ENCODE measurements at places on chromosomes 4 and X.

GRCh38 chr4:98448908-98449307 lies 187.7 kb downstream of the RAP1GDS1 start:
- peak; percentile 24 for DNase-seq

GRCh38 chr4:40055863-40056715 lies 561 bp upstream of the N4BP2 start:
- DNase-seq = no peak

DNA sequence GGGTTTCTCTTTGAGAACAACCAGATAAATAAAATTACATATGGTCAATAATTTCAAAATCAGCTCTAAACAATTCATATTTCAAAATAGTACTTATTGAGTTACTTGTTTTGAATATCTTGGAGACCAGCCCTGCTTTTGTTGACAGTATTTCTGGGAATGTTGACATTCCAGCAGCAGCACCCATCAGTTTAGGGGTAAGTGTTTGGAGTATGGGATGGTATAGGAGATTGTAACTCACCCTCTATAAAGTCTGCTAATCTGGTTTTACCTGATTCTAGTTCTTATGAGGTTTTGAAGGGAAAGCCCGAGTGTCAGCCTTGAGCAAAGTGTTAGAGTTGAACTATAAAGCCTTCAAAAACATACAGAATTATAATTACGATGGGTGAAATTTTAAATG lies 139.2 kb upstream of the ANKRD50 start:
- DNase-seq = no peak

DNA sequence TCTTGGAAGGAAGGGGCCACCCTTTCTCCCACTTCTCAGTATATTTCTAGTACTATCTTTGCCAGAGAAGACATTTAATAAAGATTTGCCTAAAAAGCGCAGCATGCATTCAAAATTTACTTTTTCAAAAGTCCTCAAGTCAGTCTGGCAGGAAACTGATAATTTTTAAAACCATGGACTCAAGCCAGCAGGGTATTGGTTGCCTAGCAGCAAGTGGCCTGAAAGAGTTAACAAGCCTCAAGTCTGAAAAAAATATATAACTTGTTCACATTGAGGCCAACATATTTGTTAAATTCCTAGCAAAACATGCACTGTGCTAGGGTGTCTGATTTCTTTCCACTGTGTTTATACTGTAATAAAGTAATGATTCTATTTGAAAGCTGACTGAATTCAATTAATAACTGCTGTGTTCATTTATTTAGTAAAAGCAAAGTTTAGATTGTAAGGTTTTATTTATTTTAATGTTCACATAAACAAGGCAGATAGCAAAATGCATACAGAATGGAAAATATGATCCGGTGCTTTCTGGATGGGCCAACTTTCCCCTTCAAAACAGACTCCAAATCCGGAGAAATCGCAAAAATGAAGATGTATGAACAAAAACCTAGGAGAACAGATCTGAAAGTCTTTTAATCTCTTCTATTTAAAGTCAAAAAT lies 218.5 kb upstream of the FGF13 start:
- DNase-seq = no peak

DNA sequence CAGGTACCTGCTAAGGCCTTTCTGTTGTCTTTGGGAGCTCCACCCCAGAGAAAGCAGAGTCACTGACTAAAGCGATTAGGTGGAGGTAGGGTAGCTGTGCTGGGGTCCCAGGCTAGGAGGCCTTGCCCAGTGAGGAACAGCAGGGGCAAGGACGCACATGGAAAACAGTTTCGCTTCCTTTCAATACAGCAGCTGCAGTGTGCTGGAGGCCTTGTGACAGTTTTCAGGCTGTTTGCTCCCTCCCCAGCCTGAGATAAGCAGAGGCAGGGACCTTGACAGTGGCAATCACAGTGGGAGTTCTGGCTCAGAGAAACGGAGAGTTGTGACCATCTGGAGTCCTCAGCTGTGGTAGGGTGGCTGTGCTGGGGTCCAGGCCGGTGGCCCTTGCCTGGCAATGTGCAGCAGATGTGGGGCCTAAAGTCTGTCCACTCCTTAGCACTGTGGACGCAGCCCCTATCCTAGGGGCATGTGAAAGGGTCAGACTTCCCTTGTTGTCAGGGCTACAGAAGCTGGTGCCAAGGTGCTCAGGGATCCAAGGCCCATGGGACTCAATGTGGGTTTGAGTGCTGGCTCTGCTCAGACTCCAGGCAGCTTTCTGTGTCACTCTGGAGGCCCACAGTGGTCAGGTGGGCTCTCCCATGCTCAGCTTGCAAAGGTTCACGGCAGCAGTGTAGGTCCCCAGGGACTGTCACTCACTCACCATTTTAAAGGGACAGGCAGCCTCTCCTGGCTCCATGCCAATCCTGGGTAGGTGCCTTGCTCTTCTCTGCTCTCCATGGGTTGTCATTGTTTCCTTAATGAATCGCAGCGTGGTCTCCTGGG lies 534.9 kb upstream of the FMR1 start:
- DNase-seq = no peak

- no peak for DNase-seq
Observed at GRCh38 chrX:5829060-5829459, 399.6 kb downstream of the NLGN4X start.

- no peak for DNase-seq
Observed at GRCh38 chr4:25103418-25103817, 56.8 kb downstream of the SEPSECS start.

All from CD4-positive, alpha-beta T cell treated with Interleukin-2 at 100 ng/mL for 4 hours (primary cell).